Activated T-cell treated with anti-CD3 and anti-CD28 coated beads, Interleukin-2, amount 50 U/mL, for 4 hours (primary cell): ENCODE measurements at places on chromosomes 5 and 9. TPM values are rescaled to one million over a fixed set of nuclear protein-coding genes. Genes with fewer than 3 reads are reported as not detected.
A peak's percentile ranks its signal among the peaks of the same experiment; 100 is the strongest.

The RNF130 gene
- total RNA-seq = 17.2 TPM

The RACK1 gene
- 2,938 TPM for total RNA-seq

GRCh38 chr9:76812591-76812990 lies 48.4 kb downstream of the PCA3 start:
- DNase-seq = no peak

DNA sequence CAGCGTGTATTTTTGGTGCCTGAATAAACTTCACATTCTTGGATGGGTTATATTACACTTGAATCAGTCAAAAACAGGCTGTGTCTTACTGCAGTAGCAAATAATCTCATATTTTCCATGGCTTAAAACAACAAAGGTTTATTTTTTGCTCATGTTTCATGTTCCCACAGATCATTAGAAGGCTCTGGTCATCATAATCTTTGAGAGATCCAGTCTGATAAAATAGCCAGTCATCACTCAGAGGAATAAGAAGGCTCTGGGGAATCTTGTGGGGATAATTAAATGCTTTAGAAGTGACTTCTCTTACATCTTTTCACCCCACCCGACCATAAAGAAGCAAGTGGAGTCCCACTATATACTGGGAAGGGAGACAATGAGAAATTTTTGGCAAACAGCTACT lies 417.7 kb downstream of the PSAT1 start:
- DNase-seq = no peak

The PCDHB14 gene
- 0.08 TPM for total RNA-seq

DNA sequence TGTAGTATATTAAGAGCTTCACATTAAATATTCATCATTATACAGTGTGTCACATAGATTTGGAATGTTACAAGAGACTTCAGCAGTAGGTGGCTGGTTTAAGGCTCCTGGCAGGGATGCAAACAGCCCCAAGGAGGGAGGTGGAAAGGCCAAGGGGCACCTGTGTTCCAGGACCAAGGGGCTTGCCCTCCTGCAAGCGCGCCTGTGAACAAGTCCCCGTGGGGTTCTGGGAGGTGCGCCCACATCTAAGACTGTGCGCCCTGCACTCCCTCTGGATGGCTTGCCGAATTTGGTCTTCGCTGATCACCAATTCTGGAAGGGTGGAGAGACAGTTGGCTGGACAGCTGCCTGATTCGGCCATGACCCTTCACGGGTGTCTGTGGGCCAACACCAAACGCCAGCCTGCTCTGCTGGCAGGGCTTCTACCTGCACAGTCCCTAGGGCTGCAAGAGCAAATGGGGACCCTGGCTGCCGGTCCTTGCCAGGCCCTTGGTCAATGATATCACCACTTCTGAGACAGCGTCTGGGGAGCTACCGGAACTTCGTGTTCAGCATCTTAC lies 12.1 kb upstream of the SLC25A51 start:
- no peak for DNase-seq

GRCh38 chr5:78242001-78242400 lies 52.5 kb downstream of the AP3B1 start:
- DNase-seq = no peak

The ANKRD31 gene
- total RNA-seq = 0.41 TPM

GRCh38 chr5:10702040-10702629 lies 58.9 kb downstream of the DAP start:
- DNase-seq = no peak

The C5orf52 gene
- total RNA-seq = not detected

The REEP5 gene
- 53.6 TPM for total RNA-seq

- no peak for DNase-seq
Measured at GRCh38 chr5:66903218-66903617, 293.4 kb downstream of the CD180 start.

The CHSY3 gene
- total RNA-seq = not detected

DNA sequence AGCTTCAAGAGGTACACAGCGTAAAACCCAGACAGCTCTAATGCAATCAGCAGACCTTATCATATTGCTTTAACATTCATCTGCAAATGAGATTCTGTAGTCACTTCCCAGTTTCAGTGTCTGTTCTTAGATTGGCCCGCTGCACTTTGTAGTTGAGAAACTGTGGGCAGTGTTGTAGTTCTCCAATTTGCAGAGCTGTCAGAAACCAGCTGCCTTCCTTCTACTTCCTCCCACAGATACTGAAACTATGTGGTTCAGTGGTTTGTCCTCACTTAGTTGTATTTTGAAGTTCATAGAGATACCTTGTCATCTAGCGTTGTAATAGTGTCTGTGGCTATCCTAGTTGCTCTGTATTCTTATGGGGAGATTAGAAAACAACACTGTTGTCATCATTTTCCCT lies 39.6 kb upstream of the TRIM36 start:
- DNase-seq = no peak

- peak; percentile 4 for DNase-seq
Measured at GRCh38 chr5:677131-678101, 15.7 kb downstream of the TPPP start.

DNA sequence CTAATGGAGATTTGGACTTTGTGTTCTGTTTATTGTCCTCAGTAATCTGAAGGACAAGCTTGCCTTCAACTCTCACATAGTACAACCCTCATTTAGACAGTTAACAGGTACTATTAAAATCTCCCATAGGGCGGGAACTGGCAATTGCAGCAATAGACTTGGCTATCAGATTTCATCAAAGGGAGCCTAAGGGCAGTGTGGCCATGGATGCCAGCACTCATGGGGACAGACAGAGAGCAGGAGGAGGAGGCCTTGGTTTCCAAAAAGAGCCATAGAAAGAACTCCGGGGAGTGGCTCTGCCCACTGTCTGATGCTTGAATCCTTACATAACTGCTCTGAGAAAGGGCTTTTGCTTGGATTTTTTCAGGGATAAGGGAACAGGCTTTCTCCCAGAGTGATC lies 6.8 kb downstream of the SLC36A1 start:
- no peak for DNase-seq

DNA sequence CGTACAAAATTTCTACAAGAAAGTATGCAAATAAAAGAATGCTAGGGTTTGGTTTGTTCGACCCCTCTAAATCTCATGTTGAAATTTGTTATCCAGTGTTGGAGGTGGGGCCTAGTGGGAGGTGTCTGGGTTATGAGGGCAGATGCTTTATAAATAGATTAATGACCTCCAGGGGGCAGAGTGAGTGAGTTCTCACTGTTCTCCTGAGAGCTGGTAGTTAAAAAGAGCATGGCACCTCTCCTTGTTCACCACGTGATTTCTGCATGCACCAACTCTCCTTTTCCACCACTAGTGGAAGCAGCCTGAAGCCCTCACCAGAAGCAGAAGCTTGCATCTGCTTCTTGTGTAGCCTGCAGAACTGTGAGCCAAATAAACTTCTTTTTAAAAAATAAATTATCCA lies 50.4 kb upstream of the FAM170A start:
- no peak for DNase-seq

The RPP25L gene
- total RNA-seq = 30.2 TPM

GRCh38 chr9:94507531-94508258 lies 47.2 kb upstream of the PCAT7 start:
- DNase-seq = no peak

DNA sequence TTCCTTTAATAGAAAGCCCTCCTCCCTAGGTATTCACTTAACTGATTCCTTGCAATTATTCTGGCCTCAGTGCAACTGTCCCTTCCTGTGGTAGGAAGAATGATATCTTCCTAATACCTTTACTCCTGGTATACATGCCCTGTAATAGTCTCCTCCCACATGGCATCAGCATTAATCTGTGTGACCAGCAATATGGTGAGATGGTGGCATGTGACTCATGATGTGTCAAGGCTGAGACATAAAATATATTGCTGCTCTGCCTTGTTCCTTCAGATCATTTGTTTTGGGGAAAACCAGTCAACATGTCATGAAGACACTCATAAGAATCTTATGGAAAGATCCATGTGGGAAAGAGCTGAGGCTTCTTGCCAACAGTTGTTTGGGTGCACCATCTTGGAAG lies 149.1 kb upstream of the TRPM3 start:
- no peak for DNase-seq

GRCh38 chr5:9951865-9952516 lies 297.7 kb downstream of the ATPSCKMT start:
- DNase-seq = no peak

- no peak for DNase-seq
Measured at GRCh38 chr5:128407944-128408343, 130.1 kb downstream of the FBN2 start.

The ROPN1L gene
- total RNA-seq = not detected

- DNase-seq = no peak
Measured at GRCh38 chr5:133783481-133783880, 171.1 kb upstream of the FSTL4 start.

- no peak for DNase-seq
Measured at GRCh38 chr9:126907058-126907457, 7.5 kb upstream of the RALGPS1 start.

DNA sequence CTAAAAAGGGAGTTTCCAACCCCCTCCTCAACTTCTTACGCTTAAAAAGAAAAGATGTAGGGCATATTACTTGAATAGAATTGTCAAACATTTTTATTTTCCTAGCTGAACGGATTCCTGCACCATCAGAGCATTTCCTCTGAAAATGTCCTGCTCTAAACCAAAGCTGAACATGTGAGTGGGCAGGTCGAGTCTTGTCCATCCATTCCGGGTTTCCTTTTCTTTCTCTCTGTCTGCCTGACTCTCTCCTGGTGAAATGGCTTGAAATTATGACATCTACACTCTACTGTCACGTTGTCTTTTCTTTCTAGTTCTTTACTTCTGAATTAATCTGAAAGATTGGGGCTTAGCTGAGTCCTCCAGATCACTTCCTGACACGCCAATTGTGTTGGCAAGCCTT lies 39.2 kb upstream of the PTPN3 start:
- DNase-seq = no peak

The HMCN2 gene
- total RNA-seq = 0.05 TPM

The LHX6 gene
- 0.11 TPM for total RNA-seq

- DNase-seq = no peak
Measured at GRCh38 chr5:159088371-159088770, 11.3 kb downstream of the EBF1 start.

DNA sequence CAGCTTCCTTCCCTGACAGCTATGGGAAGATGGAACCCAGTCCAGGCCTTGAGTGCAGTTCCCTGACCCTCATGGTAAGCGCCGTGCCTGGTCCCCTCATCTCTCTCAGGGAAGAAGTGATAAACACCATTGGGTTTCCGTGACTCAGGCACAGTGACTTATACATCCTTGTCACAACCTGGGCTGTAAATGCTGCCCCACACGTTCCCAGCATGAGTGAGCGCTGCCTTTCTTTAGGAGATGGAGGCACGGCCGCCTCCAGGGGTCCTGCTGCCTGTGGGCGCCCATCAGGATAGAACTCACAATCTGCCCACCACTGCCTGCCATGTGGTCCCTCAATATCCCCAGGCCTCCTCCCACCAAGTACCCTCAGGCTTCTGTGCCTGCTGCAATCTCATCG lies 8.3 kb upstream of the NKD2 start:
- DNase-seq = no peak

DNA sequence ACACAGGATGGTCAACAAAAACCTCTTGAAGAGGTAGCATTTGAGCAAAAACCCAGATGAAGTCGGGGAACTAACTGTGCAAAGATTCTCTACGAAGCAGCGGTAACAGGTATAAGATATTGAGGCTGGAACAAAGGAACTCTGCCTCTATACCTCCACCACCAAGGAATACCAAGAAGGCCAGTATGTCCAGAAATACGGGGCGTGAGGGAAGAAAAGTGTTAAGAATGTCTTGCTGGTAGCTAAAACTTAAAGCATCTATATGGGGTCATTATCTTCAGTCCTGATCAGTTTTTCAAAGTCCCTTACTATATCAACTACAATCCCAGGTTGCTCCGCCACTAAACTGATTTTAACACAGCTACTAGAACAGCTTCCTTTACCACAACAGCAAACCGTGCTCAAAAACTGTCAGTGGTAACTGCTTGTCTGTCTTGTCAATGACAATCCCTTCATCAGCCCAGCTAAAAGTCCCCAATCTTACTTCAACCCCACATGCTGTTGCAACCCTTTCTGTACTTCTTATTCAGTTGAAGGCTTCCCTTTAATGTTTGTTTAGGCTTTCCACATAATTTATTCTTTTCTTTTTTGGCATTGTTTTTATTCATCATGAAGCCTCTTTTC lies 9.4 kb downstream of the PAM start:
- no peak for DNase-seq
